Ascending aorta (tissue), 2 donors: ENCODE measurements at places on chromosomes 6 and 20. TPM values are rescaled to one million over a fixed set of nuclear protein-coding genes. Genes with fewer than 3 reads are reported as not detected.

GRCh38 chr20:37504404-37505096, 16.5 kb upstream of the NNAT start:
- H3K27ac ChIP-seq, result no peak overlapping the region
- no peak for DNase-seq
- no peaks in the 10 kb centered on the region for H3K4me1 ChIP-seq
- H3K36me3 ChIP-seq, result no peaks in the 10 kb centered on the region

- H3K4me3 ChIP-seq, result peak overlapping the region; percentile 40
- H3K27me3 ChIP-seq, result no peaks in the 10 kb centered on the region
- no peaks in the 10 kb centered on the region for H3K36me3 ChIP-seq
- no peak for DNase-seq
These were observed 72.9 kb upstream of the DSP start for GRCh38 chr6:7468382-7469081.

- H3K27ac ChIP-seq, result no peak overlapping the region
- no peaks in the 10 kb centered on the region for H3K27me3 ChIP-seq
- DNase-seq, result no peak
- no peaks in the 10 kb centered on the region for H3K4me1 ChIP-seq
- H3K4me3 ChIP-seq, result no peak overlapping the region
- H3K36me3 ChIP-seq, result no peaks in the 10 kb centered on the region
These were observed 63.6 kb downstream of the DLGAP4 start for GRCh38 chr20:36369739-36370138.

GRCh38 chr6:26295691-26296555, 69.1 kb upstream of the BTN3A2 start:
- no peak for DNase-seq
- H3K27me3 ChIP-seq, result no peaks in the 10 kb centered on the region
- H3K36me3 ChIP-seq, result no peaks in the 10 kb centered on the region
- no peak overlapping the region for H3K27ac ChIP-seq
- H3K4me1 ChIP-seq, result no peaks in the 10 kb centered on the region
- H3K4me3 ChIP-seq, result no peak overlapping the region

The TRIM15 gene
- total RNA-seq, result not detected
